ENCODE measurements at places on chromosomes 13 and 19.
A peak's percentile ranks its signal among the peaks of the same experiment; 100 is the strongest.

DNA sequence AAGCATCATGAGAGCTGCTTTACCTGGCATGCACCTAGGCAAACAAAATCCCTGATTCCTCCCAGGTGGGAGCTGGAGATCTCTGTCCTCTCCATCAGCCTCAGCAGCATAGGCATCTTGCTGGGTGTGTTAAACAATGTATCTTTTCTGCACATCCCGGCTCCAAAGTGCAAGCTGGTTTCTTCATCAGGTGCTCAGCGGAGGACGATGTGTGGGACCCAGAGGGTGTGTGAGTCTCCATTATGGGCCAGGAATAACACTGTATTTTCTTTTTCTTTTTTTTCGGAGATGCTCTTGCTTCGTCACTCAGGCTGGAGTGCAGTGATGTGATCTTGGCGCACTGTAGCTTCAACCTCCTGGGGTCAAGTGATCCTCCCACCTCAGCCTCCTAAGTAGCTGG, 9.9 kb downstream of the CNFN start:
- DNase-seq = no peak

- DNase-seq = peak; percentile 35
Observed at GRCh38 chr13:36549755-36550154, 117.5 kb downstream of the CCNA1 start.

- DNase-seq = no peak
Observed at GRCh38 chr13:63435667-63436324, 2020.1 kb upstream of the PCDH20 start.

- DNase-seq = no peak
Observed at GRCh38 chr13:113350065-113350937, 13.6 kb downstream of the GRTP1 start.

- no peak for DNase-seq
Observed at GRCh38 chr13:45332036-45332830, 8.8 kb downstream of the TPT1 start.

GRCh38 chr13:110238818-110239195, 68.2 kb downstream of the COL4A1 start:
- DNase-seq = no peak

GRCh38 chr19:1360126-1360817, 23.4 kb upstream of the NDUFS7 start:
- no peak for DNase-seq

GRCh38 chr13:45109102-45109720, 11.1 kb upstream of the GTF2F2 start:
- DNase-seq = no peak

DNA sequence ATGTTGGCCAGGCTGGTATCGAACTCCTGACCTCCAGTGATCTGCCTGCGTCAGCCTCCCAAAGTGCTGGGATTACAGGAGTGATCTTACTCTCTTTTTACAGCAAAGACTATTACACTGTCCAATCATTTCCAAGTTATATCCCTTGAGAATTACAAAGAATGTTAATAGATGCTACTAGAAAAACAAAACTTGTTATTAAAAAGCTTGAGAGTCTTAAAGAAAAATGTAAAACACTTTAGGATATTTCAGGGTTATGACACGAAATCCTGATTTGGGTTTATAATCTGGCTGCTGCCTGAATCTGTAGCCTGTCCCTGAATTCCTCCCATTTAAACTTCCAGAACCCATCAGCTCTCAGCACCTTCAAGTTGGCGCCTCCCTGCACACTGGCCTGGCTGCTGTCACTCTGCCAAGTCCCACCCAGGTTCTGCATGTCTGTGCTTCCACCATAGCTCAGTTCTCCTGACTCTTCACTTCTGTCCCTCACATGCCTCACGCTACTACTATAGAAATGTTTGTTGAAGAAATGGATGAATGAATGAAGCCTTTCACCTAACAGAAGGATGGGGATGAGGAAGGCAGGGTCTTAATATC, 55.8 kb upstream of the RFXAP start:
- DNase-seq = no peak

DNA sequence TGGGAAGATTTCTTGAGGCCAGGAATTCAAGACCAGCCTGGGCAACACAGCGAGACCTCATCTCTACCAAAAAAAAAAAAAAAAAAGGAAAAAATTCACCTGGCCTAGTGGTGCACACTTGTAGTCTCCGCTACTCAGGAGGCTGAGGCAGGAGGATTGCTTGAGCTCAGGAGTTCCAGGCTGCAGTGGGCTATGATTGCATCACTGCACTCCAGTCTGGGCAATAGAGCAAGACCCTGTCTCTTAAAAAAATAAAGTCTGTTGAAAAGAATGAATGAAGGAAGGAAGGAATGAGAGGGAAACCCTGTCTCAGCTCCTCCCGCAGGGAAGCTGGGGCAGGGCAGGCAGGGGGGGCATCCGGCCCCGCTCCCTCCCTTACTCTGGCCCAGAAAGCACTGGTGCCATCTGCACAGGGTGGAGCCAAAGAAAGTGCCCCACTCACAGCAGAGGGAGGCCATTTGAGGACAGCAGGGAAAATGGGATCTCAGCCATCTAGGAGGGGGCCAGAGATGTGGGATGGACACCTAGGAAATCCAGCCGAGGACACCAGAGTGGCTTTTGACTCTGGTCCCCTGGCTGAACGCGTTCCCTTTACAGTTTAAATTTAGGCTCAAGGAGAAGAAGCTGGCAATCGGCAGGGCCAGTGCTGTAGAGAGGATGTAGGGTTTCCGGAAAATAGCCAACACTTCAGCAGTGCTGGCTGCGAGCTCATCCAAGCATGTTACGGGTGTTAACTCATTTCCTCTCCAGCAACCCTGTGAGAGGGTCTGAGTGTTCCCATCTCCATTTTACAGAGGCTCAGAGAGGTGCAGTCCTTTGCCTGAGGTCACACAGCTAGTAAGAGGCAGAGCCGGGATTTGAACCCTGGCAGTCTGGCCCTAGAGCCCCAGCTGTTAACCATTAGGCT, 3.6 kb upstream of the HPN start:
- no peak for DNase-seq

DNA sequence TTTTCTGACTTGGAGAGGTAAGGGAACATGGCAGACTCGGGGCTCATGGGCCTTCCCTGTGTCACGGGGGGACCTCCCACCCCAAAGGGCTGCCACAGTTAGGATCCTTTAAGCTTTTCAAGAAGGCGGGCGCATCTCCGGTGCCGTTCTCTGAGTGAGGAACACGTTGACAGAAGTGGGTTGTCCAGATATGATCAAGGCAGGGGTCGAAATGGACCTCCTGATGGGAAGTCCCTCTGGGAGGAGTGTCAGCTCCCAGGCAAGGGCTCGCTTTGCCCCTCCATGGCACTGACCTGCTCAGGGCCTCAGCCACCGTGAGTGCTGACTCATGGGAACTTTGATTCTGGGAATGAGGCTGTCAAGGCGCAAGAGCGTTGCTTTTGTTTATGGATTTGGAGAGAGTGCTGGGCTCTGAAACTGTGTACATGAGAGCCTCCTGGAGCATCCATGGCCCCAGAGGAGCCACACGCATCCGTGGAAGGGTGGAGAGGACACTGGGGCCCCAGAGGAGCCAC, 6.5 kb upstream of the TEX29 start:
- DNase-seq = no peak

GRCh38 chr13:55067946-55068345, 2039.3 kb downstream of the OLFM4 start:
- no peak for DNase-seq

DNA sequence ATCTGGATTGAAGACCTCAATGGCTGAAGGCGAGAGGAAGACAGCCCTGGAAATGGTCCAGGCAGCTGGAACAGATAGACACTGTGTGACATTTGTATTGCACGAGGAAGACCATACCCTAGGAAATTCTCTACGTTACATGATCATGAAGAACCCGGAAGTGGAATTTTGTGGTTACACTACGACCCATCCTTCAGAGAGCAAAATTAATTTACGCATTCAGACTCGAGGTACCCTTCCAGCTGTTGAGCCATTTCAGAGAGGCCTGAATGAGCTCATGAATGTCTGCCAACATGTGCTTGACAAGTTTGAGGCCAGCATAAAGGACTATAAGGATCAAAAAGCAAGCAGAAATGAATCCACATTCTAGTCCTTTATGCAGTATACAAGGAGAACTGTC, 1.2 kb downstream of the POLR1D start:
- DNase-seq = no peak

DNA sequence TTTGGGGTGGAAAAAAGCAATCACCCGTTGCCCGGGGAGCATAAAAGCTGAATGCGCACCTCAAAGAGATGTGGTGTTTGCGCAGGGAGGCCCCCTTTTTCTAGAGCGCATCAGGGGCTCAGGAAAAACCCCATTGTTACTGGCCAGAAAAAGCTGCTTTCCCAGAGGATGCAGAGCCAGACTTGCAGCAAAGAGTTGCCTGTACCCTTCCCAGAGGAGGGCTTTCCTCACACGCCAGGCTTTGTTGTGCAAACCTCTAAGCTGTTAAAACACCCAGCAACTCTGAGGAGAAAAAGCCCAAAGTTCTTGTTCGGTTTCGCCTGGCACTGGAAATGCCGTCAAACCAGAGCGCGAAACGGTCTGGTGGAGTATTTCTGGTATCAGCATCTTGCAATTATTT, 29.3 kb downstream of the GSX1 start:
- no peak for DNase-seq

DNA sequence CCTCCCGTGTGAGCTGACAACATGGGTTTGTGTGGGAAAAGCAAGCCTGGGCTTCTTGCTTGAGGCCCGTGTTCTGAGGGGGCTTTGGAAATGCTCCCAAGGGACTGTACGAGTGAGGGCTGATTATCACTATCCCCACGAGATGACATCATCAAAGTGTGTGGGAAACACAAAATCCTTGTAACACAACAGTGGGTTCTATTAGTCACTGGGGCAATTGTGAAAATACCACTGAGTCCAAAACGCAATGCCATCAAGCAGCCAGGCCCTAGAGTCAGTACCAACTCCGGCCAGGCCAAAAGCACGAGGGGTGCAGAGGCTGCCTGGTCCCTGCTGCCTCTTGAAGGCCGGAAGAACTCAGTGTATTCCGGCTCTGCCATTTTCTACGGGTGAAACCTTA, 29.6 kb downstream of the CAPS start:
- DNase-seq = no peak

Data from NCI-H187 treated with DMSO at 0.1 percent for 48 hours (cell line).